ENCODE measurements at places on chromosomes 2 and 18.

DNA sequence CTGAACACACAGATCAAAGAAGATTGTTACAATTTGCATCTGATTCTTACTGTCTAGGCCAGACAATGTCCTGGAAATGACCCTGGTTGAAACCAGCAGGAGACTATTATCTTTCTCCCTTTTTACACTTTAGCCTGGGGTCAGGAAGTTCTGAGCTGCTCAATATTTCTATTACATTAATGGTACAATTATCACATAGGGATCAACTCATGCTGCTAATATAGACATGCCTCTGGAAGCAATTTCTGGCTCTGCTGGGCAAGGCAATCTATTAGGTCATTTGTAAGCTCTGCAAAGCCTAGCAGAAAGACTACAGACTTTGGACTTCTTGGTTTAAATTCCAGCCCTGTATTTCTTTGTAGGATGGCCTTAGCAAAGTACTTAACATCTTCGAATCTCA, 205.3 kb downstream of the LRP1B start:
- DNase-seq = no peak

- DNase-seq = no peak
These were observed 449.8 kb upstream of the RGPD4 start for GRCh38 chr2:107376909-107377308.

GRCh38 chr2:108906403-108907077, 82.5 kb downstream of the EDAR start:
- DNase-seq = no peak

GRCh38 chr18:48657447-48658120, 118.8 kb downstream of the CTIF start:
- DNase-seq = no peak

- peak; percentile 63 for DNase-seq
These were observed 675 bp downstream of the PRKD3 start for GRCh38 chr2:37323781-37324535.

DNA sequence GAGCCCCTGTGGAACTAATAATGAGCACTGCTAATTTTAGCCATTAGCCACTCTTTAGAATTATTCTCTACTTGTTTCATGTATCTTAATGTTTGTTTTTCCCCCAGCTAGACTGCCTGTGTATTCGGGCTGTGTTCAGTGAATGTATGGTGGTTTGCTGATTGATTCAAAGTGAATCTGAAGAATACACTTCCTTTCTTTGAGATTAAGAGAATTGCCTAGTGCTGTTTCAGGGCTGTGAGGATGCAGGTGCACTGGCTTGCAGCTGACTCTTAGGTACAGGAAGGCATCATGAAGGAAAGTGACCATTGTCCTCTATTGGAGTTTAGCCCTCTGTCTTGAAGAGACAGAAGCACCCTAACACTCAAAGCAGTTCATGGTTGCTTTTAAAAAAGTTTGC, 138.7 kb downstream of the CERS6 start:
- no peak for DNase-seq

DNA sequence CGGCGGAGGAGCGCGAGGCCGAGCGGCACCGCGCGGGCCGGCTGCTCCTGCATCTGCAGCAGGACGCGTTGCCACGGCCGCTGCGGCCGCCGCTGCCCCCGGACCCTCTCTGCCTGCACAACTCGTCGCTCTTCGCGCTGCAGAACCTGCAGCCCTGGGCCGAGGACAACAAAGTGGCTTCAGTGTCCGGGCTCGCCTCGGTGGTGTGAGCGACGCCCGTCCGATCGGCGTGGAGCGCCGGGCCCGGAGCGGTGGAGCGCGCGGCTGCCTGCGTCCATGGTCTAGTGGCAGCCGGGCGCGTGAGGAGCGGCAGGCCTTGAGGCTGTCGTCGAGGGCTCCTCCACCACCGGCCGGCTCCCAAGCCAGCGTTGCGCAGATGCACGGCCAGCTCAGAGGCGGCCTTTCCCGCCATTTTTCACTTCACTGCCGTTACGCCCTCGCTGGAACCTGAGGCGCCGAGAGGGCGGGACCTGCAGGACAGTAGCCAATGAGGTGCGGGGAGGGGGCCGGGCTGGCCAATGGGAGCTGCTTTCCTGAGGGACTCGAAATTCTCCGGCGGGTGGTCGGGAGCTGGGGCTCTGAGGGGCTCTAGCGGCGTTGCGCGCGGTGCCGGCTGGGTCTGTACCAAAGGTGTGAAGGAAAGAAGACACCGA, 1.9 kb downstream of the TLX2 start:
- DNase-seq = peak; percentile 84

DNA sequence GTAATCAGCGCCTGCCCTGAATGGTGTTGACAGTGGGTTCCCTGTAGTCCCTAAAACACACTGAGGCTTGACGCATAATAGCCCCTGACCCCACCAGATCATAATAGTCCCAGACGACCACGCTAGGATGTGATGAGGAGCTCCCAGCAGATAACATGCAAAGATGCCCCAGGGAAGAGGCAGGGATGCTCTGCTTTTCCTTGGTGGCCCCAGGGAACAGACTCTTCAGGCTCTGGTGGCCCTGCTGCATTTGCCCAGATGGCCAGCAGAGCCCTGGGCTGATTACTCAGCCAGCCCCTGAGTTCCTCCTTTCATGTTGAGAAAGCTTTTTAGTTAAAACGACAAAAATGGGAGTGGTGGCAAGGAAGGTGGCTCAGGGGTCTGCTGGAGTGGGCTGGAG, 5.9 kb upstream of the NCKAP5 start:
- DNase-seq = no peak

DNA sequence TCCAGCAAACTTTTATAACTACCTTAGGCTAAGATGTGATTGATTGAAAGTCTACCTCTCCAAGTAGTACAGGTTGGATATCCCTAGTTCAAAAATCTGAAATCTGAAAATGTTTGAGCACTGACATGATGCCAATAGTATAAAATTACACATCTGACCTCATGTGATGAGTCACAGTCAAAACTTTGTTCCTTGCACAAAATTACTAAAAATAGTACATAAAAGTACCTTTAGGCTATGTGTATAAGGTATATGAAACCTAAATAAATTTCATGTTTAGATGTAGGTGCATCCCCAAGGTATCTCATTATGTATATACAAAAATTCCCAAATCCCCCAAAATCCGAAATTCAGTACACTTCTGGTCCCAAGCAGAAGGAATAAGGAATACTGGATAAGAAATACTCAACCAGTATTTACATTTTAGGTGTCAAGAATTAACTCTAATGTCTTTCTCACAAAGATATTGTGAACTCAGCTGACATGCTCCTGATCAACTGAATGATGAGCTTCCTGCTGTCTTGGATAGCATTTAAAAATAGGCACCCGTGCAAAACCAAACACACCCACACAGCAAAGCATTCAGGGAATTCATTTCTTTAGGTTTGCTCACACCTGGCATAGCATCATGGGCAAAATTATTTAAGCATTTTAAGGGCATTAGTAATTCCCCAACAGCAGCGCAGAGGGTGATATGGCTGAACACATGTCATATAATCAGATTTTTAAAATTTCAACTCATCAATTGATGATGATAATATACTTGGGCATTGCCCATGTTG, 497.4 kb upstream of the MEIS1 start:
- DNase-seq = no peak

- no peak for DNase-seq
These were observed 23.2 kb downstream of the MAP4K4 start for GRCh38 chr2:101720732-101721131.

GRCh38 chr2:232525199-232525598, 761 bp upstream of the CHRND start:
- DNase-seq = no peak

DNA sequence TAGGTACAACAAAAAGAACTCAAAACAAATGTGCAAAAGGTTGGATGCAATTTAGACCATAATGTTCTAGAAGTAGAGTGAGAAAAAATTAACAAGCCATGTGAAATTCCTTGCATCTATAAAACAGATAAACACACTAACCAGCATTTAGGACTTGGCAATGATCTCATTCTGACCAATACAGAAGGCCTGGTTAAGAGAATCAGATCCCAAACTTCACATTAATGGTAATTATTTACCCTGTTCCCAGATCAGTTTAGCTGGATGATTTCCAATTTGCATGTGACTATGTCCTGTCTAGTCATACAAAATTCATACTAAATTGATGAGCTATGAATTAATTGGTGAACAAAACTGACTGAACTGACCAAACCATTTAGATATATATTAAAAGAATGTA, 98.4 kb upstream of the FIGN start:
- DNase-seq = no peak

DNA sequence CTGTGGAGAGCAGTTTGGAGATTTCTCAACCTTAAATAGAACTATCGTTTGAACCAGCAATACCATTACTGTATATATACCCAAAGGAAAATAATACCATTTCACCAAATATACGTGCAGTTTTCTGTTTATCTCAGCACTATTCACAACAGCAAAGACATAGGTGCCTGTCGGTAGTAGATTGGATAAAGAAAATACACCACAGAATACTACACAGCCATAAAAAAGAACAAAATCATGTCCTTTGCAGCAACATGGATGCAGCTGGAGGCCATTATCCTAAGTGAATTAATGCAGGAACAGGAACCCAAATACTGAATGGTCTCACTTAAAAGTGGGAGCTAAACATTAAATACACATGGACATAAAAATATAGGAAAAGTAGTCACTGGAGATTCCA, 81.3 kb downstream of the SMCHD1 start:
- no peak for DNase-seq

- DNase-seq = no peak
These were observed 11.1 kb upstream of the SLC4A10 start for GRCh38 chr2:161613161-161613560.

DNA sequence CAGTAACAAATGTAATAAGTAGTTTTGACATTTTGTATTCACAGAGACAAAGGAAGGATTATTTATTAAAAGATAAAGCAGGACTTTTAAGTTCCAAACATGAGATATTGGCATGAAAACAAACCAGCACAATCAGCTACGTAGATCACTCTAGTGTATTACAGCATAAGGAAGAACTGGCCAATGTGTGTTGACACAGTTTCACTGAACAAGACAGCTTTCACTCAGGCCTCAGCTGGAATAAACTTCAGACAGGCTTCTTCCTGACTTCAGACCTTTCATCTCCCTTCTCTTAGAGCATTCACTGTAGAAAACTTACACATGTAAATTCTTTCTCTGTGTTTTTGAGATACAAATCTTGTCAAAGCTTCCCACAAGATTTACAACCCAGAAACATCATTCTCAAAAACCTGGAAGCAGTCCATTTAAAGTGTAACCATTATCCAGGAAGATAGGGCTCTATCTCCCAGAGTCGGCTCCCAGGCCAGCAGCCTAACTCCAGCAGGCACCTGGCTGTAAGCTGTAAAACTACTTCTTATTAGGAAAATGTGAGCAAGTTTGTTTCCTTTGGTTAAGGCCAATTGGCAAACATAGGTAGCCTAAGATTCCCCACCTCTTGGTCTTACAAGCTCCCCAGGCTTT, 768.3 kb upstream of the CDH7 start:
- no peak for DNase-seq

DNA sequence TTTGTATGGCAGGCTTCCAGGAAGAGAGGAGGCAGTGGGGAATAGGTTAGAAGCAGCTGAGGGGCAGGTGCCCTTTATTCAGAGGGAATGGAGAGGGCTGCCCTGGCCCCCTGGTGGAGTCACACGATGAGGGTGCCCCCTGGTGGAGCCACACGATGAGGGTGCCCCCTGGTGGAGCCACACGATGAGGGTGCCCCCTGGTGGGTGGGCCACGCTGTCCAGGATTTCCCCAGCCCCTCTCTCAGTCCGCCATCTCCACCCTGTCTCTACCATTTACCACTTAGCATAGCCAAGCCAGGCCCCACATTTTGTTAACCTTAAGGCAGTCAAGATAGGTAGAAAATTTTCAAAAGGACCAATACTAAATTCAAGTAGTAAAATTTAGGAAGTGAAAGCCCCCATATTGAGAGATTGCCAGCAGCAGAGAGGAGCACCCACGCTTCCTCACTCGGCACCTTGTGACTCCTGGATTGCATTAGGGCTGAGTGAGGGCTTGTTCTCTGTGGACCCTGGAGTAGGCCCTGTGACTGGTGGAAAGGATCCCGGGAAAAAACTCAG, 10.4 kb upstream of the FAM228A start:
- DNase-seq = peak; percentile 82

- DNase-seq = no peak
These were observed 111.9 kb downstream of the NCK2 start for GRCh38 chr2:105856581-105856980.

DNA sequence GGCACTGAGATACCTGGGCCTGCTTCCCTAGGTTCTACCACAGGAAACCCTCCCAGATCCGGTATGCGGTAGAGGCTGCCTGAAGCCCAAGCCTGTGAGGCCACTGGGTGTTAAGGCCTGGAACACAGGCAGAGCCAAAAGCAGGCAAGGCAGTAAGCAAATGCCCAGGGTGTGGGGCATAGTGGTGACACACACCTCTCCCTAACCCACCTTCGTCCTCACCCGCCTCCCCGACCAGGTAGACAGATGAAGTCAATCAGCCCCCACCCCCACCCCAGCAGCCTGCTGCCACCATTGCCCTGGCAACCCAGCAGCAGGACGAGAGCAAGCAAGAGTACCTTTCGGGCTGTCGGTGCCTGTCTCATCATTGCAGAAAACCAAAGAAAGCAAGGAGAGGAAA, 6.1 kb downstream of the DCTN1 start:
- no peak for DNase-seq

DNA sequence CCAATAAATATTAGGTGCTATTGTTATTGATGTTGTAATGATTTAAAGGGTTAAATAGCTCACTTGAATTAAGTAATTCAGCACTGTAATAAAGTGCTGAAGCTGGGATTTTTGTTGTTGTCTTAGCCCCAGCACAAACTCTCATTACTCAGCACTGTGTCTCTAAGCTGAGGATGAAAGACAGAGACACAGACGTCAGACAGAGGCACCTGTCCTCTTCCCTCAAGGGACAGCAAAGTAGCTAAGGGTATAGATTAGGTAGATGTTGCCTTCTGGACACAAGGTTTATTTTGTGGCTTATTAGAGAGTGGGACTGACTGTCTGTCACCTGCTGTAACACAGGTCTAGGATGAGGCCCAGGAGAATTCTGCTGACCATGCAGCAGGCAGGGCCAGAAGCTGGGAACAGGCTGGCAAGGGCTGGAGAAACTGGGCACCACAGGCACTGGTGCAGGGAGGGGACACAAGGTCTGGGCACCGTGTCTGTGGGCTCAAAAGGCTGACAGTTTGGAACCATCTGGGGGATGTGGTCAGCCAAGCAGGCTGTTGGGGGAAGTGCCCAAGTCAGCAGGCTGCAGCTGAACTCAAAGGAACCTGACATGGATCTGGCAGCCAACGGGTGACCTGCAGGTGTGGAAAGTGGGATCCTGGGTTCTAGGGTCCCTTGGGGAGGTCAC, 20.0 kb upstream of the PTPN4 start:
- no peak for DNase-seq

- DNase-seq = peak; percentile 77
These were observed 136.8 kb downstream of the NEDD4L start for GRCh38 chr18:58180738-58181353.

DNA sequence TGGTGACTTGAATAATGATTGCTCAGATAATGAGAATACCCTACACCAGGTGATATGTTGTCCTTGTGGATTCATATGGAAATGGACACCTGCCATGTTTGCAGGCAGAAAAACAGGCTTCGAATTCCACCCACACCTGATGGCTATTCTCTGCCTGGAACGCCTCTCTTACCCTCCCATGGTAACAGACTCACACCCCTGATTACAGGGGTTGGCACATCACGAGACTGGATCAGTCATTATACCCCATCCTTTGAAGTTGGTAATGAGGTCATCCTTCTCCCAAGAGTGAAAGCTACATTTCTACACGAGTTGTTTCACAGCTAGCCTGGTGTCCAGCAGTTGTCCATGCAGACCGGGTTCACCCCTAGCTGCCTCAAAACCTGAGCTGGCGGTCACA, 71.4 kb upstream of the MBOAT2 start:
- DNase-seq = no peak

GRCh38 chr2:10385933-10386773, 62.0 kb downstream of the ODC1 start:
- DNase-seq = no peak

All from activated CD4-positive, alpha-beta T cell treated with anti-CD3 and anti-CD28 coated beads for 36 hours (primary cell).